ENCODE measurements at places on chromosomes 3 and 15.

- DNase-seq: no peak
Observed at GRCh38 chr3:122635789-122636188, 44.9 kb upstream of the PARP14 start.

- no peak for DNase-seq
Observed at GRCh38 chr3:171184372-171184771, 157.9 kb upstream of the SLC2A2 start.

- DNase-seq: no peak
Observed at GRCh38 chr15:80892414-80892813, 97.2 kb downstream of the MESD start.

- DNase-seq: no peak
Observed at GRCh38 chr3:196377321-196377720, 39.1 kb upstream of the TM4SF19 start.

DNA sequence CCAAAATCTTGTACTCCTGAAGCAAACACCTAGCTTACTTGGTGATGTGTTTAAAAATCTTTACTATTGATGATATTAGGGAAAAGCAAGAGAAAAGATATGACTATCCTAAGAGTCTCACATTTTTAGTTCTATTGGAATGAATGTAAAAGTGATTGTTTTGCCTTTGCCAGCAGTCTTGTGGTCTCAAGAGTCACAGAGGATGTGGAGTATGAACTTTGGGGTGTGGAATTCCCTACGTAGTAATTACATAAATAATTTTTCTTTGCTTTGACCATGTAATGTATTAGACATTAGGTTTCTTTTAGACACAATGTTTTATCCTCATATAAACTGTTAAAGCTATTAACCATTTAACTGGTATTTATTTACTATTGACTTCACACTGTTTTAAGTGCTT is 387.6 kb downstream of the NAALADL2 start:
- DNase-seq: no peak

DNA sequence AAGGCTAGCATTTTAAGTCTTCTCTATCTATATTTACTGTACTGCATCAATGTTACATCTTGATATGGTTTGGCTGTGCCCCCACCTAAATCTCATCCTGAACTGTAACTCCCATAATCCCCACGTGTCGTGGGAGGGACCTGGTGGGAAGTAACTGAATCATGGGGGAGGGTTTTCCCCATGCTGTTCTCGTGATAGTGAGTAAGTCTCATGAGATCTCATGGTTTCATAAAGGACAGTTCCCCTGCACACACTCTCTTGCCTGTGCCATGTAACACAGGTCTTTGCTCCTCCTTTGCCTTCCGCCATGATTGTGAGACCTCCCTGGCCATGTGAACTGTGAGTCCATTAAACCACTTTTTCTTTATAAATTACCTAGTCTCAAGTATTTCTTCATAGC is 161.5 kb downstream of the TBC1D5 start:
- DNase-seq: no peak

- DNase-seq: no peak
Observed at GRCh38 chr3:163368168-163368567, 1710.1 kb downstream of the SI start.

DNA sequence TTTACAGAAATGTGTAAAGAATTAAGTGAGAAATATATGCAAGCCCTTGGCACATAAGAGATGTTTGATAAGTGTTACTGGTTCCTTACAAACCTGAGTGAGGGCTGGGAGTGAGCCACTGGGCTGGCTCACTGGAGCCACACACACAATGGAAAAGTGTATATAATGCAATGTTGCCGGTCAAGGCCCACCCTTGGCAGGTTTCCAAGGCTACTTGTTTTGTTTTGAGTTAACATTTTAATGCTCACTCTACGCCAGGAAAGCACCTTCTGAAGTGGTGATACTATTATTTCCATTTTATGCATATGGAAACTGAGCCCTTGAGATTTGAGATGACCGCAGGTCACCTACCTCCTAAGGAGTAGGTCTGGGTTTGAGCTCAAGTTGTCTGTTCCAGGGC is 71.8 kb upstream of the FHIT start:
- no peak for DNase-seq

DNA sequence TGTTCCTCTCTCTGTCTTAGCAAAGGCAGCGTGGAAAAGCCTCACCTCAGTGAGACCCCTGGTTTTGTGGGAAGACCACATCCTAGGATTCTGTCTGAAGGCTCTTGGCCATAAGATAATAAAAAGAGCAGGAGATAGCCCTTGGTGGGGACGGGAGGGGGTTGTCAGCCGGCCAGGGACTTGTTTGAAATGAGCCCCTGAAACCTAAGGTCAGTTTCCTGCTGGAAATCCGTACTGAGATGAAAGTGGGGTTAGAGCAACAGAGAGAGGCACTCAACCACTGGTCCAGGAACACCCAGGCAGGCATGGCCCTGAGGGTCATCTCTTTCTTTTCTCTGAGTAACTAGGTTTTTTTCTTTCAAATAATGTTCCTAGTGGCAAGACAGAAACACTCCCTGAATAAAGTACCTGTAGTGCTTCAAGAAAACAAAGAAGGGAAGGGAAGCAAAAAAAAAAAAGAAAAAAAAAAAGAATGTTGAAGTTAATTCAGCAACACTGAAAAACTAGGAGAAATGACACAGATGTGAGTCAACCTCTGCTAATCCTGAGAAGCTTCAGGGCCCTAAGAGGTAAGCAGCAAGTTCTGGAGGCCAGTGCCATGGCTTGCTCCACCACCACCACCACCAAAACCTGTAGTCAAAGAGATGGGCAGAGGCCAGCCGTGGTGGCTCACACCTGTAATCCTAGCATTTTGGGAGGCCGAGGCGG is 3.2 kb downstream of the ITGB5 start:
- DNase-seq: no peak

DNA sequence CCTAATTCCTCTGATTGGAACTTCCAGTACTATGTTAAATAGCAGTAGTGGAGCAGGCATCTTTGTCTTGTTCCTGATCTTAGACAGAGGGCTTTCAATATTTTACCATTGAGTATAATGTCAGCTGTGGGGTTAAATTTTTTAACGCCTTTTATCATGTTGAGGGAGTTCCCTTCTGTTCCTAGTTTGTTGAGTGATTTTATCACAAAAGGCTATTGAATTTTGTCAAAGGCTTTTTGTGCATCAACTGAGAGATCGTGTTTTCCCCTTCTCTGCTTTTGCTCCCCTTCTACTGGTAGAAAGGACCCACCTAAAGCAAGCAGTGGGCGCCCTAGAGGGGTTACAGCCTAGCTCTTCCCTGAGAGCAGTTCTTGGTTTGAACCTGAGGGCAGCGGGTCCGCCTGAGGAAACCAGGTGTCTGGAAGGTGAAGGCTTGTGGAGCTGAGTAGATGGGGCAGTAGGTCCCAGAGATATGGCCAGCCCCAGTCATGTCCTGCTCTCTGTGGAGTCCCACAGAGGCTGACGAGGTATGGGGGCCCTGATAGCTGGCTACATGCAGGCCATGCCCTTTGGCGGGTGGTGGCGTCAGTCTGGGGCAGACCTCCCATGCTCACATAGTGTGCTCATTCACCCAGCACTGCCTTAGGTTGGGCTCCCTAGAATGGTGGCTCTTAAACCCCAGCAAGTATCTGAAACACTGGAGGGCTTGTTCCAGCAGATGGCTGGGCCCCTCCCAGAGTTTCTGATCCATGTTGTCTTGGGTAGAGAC is 11.3 kb downstream of the HDAC11 start:
- DNase-seq: no peak

DNA sequence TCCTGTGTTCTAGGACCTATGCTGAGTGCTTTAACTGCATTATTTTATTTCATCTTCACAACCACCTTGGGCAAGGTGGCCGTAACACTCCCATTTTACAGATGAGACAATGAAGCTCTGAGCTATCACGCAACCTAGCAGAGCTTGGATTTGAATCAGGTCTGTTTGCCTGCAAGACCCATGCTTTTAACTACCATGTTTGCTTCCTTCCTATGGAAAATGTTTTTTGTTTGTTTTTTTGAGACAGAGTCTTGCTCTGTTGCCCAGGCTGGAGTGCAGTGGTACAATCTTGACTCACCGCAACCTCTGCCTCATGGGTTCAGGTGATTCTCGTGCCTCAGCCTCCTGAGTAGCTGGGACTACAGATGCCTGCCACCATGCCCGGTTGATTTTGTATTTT is 24.7 kb upstream of the HERC1 start:
- no peak for DNase-seq

DNA sequence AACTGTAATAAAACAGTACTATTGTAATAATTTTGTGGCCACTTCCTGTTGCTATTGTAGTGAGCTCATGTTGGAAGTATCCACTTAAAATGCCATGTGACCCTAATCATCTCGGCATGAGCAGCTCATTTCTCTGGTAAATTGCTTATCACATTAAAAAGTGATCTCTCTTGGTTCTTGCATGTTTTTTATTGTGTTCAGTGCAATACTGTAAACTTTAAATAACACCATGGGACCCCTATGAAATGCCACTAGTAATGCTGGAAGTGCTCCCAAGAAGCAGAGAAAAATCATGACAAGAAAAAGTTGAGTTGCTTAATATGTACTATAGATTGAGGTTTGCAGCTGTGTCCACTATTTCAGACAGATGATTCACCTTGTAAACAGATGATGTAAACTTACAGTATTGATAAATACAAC is 45.6 kb downstream of the NMD3 start:
- DNase-seq: no peak

GRCh38 chr3:159238646-159239045 is 436.8 kb downstream of the MFSD1 start:
- no peak for DNase-seq

DNA sequence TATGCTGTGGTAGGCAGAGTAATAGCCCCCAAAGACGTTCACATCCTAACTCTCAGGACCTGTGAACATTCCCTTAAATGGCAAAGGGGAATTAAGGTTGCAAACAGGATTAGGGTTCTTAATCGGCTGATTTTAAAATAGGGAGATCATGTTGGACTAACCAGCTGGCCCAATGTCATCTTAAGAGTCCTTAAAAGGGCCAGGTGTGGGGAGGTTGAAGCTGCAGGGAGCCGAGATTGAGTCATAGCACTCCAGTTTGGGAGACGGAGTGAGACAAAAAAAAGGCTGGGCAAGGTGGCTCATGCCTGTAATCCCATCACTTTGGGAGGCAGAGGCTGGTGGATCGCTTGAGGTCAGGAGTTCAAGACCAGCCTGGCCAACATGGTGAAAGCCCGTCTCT is 1.6 kb upstream of the FLNB start:
- no peak for DNase-seq

DNA sequence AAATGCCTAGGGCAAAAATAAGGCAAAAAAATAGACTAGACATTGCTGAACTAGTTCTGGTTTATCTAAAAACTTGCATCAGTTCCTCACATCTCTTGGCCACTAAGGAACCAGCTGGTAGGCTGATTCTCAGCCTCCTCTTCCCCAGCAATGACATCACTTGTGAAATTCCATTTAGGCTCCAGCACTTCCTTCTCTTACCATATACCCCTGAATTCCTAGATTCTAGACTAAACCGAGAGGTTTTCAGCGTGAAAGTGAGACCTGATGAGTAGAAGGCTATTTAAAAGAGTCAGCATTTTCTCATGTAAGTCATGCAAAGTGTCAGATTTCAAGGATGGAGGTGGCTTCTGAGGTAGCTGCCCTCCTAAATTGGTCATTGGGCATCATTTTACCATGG is 247.1 kb upstream of the CDIN1 start:
- no peak for DNase-seq

DNA sequence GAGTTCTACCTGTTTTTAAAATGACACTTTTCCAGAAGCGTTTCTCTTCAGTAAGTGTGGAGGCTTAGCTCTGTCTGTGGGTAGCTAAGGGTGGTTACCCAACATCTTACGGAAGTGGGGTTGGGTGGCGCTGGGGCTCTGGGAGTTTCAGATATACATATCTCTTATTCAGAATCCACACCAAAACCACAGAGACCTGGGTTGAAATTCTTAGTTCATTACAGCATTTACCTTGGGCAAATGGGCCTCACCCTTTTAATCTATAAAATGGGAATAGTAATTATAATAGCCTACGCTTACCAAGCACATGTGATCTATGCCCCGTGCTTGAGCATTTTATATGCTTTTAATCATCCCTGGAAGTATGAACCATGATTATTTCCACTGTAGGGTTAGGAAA is 9.4 kb downstream of the PTPRG start:
- DNase-seq: no peak

GRCh38 chr3:164230385-164231094 is 847.8 kb downstream of the SI start:
- no peak for DNase-seq

GRCh38 chr3:121529308-121529707 is 16.5 kb downstream of the POLQ start:
- no peak for DNase-seq

GRCh38 chr3:177944228-177944661 is 592.0 kb upstream of the KCNMB2 start:
- DNase-seq: no peak

DNA sequence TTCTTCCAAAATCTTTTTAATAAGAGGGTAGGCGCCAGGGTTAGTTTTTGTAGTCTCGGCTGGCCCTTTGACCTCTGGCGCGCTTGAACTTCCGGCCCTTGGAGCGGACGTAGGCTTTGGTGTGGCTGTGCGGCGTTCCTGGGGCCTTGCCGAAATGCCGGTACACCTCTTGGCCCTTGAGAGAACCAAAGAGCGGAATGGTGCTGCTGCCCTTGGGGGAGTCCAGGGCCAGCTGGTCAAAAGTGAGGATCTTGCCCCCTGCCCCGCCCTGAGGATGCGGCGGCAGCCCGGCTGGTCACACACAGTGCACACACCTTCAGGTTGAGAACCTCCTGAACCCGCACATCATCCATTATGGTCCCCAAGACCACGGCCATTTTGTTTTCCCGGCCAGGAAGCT is 20.0 kb upstream of the CHRNB4 start:
- no peak for DNase-seq

GRCh38 chr3:193553586-193553985 is 1.1 kb downstream of the ATP13A4 start:
- no peak for DNase-seq

GRCh38 chr3:46990573-46991374 is 11.3 kb downstream of the NBEAL2 start:
- DNase-seq: no peak

GRCh38 chr3:177464392-177465256 is 267.3 kb upstream of the TBL1XR1 start:
- no peak for DNase-seq

DNA sequence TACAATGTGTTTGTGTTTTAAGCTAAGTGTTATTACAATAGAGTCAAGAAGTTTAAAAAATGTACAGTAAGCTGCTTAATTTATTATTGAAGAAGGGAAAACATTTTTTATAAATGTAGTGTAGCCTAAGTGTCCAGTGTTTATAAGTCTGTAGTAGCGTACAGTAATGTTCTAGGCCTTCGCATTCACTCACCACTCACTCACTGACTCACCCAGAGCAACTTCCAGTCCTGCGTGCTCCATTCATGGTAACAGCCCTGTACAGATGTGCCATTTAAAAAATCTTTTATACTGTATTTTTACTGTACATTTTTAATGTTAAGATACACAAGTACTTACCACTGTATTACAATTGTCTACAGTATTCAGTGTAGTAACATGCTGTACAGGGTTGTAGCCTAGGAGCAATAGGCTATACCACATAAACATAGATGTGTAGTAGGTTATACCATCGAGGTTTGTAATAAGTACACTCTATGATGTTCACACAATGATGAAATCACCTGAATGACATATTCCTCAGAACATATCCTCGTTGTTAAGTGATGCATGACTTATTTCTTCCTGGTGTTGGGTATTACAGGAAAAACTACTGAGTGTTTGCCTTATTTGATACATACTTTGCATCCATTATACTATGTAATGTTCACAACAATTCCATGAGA is 156.6 kb upstream of the NUDT16 start:
- DNase-seq: no peak

GRCh38 chr3:68876112-68876713 is 56.1 kb downstream of the TAFA4 start:
- peak; percentile 37 for DNase-seq

- DNase-seq: no peak
Observed at GRCh38 chr3:148453781-148454191, 243.9 kb upstream of the AGTR1 start.

GRCh38 chr3:81198216-81198615 is 563.2 kb downstream of the GBE1 start:
- DNase-seq: no peak
